ENCODE measurements at places on chromosomes 1 and 21.
A peak's percentile ranks its signal among the peaks of the same experiment; 100 is the strongest.

DNA sequence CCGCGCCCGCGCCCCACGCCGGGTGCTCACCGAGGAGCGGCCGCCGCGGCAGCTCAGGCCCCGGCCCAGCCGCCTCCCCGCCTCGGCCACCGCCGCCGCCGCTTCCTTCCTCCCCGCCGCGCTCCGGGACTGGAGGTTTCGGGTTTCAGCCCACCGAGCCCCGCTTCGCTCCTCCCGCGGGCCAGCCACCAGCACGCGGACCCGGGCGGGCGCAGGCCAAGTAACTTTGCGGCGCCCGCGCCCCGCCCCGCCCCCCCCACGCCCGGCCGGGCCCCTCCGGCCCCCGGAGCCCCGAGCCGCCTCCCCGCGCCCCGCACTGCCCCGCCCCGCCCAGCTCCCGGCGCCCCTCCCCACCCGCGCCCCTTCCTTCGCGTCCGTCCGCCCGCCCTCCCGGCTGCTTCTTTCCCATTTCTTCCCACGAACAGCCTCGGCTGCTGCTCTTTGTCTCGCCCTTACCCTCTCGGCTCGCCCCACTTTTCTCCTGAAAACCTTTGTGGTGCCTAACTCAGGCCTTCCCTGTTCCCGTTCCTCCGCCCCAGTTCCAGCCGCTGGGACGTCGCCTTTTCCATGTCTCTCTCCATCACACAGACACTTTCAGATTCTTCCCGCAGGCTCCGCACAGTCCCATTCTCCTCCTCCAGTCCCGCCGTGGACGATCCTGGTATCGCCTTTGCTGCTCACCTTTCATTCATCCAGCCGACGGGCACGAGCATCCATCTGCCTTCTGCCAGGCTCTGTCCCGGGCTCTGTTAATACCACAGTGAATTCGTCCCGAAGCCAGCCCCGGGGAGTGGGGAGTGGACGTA lies at the start of gene GPR161:
GPR161 (minus strand) TSS at position 222 of the 806 bp plus-strand sequence. CDS start 32,080 bp downstream, outside the sequence.
- peak; percentile 24 for DNase-seq

- DNase-seq: peak; percentile 15
Observed at GRCh38 chr1:82466891-82467290, 666.2 kb downstream of the ADGRL2 start.

- peak; percentile 50 for DNase-seq
Observed at GRCh38 chr1:26259578-26259977, 20.3 kb upstream of the SH3BGRL3 start.

GRCh38 chr1:92326681-92327080 lies 27.8 kb downstream of the RPAP2 start:
- DNase-seq: no peak

- no peak for DNase-seq
Observed at GRCh38 chr1:54627196-54627595, 3.9 kb upstream of the FAM151A start.

GRCh38 chr1:4935807-4936206 lies 281.4 kb downstream of the AJAP1 start:
- DNase-seq: no peak

DNA sequence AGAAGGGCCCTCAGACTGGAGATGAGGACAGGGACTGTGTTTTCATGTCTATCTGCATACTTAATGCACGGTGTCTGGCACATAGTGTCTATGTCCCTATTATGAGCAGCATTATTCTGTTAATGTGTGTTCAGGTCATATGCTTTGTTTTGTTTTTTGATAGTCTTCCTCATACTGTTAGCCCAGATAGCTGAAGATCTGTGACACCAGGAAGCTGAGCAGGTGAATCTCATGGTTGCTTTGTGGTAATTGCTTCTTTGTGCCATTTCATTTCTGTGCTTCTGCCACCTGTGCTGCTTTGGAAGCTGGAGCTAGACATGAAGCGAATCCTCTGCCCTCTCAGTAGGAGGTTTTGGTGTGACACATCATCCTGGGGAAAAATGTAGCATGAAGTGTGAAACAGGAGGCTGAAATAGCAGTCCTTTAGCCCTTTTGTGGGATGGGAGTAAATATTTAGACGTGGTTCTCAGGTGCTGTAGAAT lies 15.8 kb downstream of the SMAP2 start:
- DNase-seq: no peak

DNA sequence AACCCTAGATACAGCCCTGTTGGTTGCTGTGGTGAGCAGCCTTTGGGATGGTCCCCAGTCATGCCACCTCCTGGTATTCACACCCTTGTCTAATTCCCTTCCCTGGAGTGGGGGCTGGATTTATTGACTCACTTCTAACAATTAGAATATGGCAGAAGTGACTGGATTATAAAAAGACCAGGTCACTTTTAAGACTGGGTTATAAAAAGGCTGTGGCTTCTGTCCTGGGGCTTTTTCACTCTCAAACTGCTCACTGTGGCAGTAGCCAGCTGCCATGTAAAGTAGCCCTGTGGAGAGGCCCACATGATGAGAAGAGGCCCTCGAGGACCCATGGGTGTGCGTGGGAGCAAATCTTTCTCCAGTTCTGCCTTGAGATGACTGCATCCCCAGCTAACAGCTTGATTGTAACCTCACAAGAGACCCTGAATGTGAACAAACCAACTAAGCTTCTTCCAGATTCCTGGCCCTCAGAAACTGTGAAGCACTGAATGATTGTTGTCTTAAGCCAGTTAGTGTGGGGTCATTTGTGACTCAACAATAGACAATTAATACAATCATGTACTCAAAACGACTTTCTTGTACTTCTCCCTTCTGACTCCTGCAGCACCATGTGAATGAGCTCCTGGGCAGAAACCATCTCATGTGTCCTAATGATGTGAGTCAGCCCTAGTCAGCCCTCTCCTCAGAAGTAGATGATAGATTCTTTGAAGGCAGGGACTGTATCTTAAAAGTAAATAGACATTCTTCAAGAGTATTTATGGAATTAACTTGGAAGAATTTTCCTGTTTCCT lies 234.9 kb downstream of the TNR start:
- no peak for DNase-seq

DNA sequence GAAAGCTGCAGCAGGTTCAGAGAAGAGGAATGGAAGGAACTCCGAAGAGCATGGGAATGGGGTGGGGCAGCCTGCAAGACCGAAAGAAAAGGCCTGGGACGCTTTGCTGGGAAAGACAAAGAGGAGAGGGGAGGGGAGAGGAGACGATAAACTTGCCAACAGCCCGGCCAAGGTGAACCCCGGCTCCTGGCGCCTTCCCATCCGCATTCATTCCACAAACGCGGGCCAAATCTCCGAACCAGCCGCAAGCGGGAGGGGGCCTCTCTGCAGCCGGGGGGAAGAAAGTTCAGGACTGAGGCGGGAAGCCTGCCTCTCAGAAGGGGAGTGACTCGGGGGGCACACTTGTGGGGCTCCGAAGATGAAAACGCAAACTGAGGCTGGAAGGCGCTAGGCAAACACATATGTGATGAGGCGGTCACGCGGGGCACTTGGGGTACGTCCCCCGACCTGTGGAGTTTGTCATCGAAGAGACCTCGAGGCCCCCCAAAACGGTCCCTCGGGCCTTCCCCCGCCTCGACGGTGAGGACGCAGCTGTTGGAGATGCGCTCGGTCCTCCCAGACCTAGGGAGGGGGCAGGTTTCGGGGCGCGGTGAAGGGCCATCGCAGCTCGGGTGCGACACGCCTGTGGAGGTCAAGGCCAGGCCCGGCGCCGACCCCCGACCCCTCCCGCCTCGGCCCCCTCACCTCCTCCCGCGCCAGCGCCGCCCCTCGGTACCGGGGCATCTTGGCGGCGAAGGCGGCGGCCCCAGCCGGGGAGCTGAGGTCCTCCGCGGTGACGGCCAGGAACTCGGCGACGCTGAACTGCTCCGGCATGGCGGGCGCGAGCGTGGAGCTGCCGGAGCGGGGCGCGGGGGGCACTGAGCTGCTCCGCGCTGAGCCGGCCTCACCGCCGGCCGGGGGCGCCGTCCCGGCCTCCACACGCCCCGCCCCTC lies at the start of gene ASAP3:
ASAP3 (minus strand) TSS at position 859 of the 932 bp plus-strand sequence; CDS start at position 813, 46 bp downstream.
- DNase-seq: no peak

- DNase-seq: no peak
Observed at GRCh38 chr1:230147253-230148125, 80.5 kb downstream of the GALNT2 start.

- DNase-seq: no peak
Observed at GRCh38 chr21:14306126-14306907, 76.6 kb downstream of the HSPA13 start.

DNA sequence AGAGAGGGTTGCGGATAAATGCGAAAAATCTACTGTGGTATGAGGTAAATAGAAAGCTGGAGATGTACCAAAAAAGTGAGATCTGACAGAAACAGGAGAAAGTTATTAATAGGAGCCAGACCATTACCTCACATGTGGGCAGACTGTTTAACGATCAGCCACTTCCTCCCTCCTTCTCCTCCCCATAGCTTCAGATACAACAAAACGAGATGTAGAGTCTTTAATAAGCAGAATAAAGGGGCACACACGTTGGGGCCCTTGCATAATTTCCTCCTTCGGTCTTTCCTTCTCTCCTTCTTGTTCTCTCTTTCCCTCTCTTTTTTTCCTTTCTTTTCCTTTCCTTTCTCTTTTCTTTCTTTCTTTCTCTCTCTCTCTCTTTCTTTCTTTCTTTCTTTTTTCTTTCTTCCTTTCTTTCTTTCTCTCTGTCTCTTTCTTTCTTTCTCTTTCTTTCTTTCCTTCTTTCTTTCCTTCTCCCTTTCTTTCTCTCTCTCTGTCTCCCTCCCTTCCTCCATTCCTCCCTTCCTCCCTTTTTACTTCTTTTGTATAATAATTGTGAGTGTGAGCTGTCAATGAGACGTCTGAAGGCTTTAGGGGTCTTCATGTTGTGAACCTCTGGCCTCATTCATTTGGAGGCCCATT lies 242.1 kb downstream of the GRIK1 start:
- peak; percentile 71 for DNase-seq

- no peak for DNase-seq
Observed at GRCh38 chr1:50620680-50621329, 197.6 kb upstream of the DMRTA2 start.

DNA sequence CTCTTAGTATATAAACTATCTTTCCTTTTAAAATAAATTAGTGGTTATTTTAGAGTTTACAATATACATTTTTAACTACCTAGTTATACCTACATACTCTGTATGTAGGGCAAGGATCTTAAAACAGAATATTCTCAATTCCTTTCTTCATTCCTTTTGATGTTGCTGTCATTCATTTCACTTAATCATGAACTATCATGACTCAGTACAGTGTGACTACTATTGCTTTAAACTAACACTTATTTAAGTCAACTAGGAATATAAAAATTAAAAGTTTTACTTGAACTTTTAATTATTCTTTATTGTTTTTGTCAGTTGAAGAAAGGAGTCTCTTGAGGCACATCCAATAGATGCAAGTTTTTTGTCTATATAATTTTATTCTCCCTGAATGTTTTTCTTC lies 726.4 kb downstream of the BRINP3 start:
- DNase-seq: no peak

- DNase-seq: no peak
Observed at GRCh38 chr1:29668551-29669157, 432.3 kb downstream of the PTPRU start.

DNA sequence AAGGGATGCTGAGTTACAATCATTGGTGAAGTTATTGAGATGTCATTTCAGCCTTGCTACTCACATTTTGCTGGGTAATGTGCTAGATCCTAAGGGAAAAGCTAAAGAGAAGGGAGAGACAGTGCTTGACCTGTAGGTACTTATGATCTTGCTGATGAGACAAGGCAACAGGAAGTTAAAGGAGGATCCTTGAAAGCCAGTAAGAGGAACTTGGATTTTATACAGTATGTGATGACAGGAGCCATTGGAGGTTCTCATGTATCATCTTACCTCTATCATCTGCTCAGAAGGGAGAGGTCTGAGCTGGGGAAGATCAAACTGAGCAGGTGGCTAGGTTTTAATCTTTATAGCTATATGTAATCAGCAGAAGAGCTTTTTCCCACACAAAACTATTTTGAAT lies 6.3 kb downstream of the APOBEC4 start:
- DNase-seq: no peak

DNA sequence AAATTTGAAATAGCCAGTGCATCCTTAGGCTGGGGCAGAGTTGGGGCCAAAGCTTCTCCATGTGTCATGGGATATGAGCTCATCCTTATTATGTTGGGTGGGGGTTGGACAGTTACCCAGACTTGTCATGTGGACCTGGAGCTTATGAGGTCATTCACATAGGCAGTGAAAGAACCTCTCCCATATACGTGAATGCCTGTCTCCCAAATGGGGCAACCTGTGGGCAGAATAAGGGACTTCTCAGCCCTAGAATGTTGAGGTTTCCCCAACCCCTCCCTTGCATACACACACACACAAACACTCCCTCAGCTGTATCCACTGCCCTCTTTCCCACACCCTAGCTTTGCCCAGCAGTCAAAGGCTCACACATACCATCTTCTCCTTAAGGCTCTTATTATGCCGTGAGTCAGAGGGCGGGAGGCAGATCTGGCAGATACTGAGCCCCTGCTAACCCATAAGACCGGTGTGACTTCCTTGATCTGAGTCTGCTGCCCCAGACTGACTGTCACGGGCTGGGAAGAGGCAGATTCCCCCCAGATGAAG lies 2.3 kb upstream of the IVL start:
- no peak for DNase-seq

GRCh38 chr21:39961251-39961650 lies 94.0 kb downstream of the PCP4 start:
- DNase-seq: no peak

GRCh38 chr1:185701650-185702049 lies 32.5 kb upstream of the HMCN1 start:
- no peak for DNase-seq

GRCh38 chr1:14522077-14522925 lies 76.2 kb upstream of the KAZN start:
- DNase-seq: no peak

GRCh38 chr1:231931846-231932454 lies 305.4 kb downstream of the DISC1 start:
- no peak for DNase-seq

DNA sequence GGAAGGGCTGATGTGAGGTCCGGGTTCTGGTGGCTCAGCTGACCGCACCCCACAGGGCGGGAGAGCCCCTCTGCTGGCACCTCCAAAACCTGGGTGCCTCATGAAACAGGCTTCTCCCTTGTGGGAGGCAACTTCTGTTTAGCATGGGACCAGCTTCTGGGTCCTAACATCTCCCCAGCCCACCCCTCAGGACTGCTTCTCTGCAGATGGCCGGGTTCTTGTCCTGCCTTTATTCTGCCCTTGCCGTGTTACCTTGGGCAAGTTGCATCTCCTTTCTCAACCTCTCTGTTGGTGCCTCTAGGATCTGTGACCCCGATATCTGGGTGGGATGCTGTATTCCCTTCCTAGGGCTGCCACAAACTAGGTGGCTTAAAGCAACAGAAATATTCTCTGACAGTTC lies 15.0 kb upstream of the TTC22 start:
- DNase-seq: no peak

- DNase-seq: no peak
Observed at GRCh38 chr1:2413495-2414296, 1.3 kb upstream of the PEX10 start.

GRCh38 chr1:7117399-7118281 lies 332.4 kb downstream of the CAMTA1 start:
- no peak for DNase-seq

GRCh38 chr21:28823429-28823828 lies 169.2 kb downstream of the LTN1 start:
- no peak for DNase-seq
